ENCODE measurements at places on chromosomes 1 and 21. TPM values are rescaled to one million over a fixed set of nuclear protein-coding genes. Genes with fewer than 3 reads are reported as not detected.

The PGLYRP4 gene
- not detected for total RNA-seq

The FCMR gene
- 117 TPM for total RNA-seq

The KRTAP10-3 gene
- total RNA-seq: not detected

The HFM1 gene
- total RNA-seq: not detected

The RAB13 gene
- total RNA-seq: 0.43 TPM

The ALX3 gene
- total RNA-seq: not detected

The ANKRD34A gene
- total RNA-seq: 3.7 TPM

The LENEP gene
- 1.2 TPM for total RNA-seq

The ST6GALNAC5 gene
- total RNA-seq: not detected

The TSPEAR gene
- not detected for total RNA-seq

The MMEL1 gene
- total RNA-seq: 1.5 TPM

The AVPR1B gene
- total RNA-seq: not detected

The VSIG8 gene
- not detected for total RNA-seq

The LRRC53 gene
- total RNA-seq: not detected

The AADACL4 gene
- total RNA-seq: not detected

The CLCNKB gene
- not detected for total RNA-seq

The GJA4 gene
- not detected for total RNA-seq

The ODR4 gene
- 10.8 TPM for total RNA-seq

The MAP10 gene
- 2.1 TPM for total RNA-seq

The OR2L2 gene
- total RNA-seq: 0.10 TPM

The SAMSN1 gene
- 87.1 TPM for total RNA-seq

The MYBPH gene
- not detected for total RNA-seq

The SYNC gene
- not detected for total RNA-seq

The LEFTY1 gene
- total RNA-seq: not detected

The DEPDC1 gene
- 29.6 TPM for total RNA-seq

The TRABD2B gene
- total RNA-seq: not detected

The EIF4G3 gene
- total RNA-seq: 49.2 TPM

The SELENBP1 gene
- total RNA-seq: not detected

The DNALI1 gene
- 0.18 TPM for total RNA-seq

The HTR1D gene
- not detected for total RNA-seq
